ENCODE measurements at places on chromosomes 5 and 9.
A peak's percentile ranks its signal among the peaks of the same experiment; 100 is the strongest.

- no peak for DNase-seq
Measured at GRCh38 chr9:631596-631995, 209.9 kb upstream of the DMRT1 start.

DNA sequence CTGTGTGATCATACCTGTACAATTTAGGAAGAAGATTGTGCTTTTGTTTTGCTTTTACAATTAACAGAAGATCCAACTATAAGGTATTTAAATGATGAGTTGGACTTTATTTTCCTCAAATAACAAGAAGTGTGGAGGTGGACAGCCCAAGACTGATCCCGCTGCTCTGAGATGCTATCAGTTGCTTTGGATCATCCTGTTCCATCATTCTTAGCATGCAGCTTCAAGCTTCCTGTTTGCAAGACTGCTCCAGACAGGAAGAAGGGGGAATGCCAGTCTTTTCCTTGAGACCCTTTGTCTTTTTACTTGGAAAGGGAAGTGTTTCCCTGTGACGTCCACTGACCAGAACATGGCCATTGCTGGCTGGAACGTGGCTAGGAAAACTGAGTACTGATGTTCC lies 250.8 kb downstream of the ZSWIM6 start:
- no peak for DNase-seq

DNA sequence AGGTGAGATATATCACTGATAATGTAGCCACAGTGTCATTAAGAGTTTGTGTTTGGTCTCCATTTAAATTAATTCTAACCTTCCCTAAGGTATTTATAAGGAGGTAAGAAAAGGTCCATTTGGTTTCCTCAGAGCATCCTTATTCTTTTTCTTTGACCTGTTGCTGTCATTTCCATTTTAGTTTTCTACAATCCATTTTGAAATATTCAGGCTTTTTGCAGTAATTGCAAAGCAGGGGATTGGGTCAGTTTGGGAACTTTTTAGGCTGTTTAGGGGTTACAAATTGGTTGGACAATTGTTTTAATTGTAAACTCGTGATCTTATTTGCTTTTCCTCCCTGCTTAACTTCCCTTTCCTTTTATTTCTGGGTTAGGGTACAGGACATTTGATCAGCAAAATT lies 42.6 kb upstream of the PDZD2 start:
- DNase-seq, result no peak

DNA sequence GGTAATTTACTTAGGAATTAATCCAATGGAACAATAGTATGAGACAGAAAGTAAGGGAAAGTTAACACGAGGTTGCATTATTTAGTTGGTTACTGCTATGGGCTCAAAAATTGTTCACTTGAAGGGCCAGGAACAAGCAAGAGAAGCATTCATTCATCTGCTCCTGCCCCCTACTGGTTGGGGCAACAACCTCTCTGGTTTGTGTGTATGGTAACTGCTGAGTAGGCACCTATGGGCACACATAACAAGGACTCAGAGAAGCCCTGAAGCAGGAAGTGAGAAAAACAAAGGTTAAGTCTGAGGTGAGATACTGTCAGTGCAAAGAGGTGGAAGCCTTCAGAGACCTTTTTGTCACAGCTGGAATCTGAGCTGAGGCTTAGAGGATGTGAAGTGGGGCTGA lies 34.4 kb upstream of the RANBP6 start:
- DNase-seq, result no peak

DNA sequence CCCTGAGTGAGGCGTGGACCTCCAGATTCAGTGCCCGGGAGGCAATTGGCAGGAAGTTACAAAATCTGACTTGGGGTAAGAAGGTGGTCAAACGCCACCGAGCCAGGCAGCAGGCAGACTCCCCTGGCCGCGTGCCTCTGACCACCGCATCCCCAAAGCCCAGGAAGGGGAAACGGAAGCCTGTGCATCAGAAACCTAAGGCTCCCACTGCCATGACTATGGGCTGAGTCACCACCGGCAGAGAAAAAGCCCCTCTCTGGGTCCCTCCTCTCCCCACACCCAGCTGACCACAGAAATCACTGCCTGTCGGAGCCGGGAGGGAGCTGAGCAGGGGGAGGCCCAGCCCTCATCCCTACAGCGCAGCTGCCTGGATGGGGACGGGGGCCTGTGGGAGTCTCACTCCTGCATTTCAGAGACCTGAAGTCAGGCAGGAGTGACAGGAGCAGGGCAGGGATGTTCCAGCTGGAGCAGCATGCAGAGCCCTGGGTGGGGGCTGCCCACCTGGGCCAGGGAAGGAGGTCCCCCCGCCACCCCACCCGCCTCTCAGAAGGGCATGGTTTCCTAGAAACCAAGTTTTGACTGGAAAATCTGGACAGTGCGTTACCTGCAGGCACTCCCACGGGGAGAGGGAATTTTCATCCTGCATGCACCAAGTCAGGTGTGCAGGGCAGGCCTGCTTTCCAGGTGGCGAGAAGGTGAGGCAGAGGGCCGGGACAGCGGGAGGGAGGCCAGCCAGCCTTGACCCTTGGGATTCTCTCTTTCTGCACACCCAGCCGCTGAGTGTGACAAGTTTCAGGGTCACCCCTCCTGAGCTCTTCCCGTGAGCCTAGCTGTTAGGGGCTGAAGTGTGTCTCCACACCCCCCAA lies 68.2 kb downstream of the LRSAM1 start:
- peak; percentile 85 for DNase-seq

DNA sequence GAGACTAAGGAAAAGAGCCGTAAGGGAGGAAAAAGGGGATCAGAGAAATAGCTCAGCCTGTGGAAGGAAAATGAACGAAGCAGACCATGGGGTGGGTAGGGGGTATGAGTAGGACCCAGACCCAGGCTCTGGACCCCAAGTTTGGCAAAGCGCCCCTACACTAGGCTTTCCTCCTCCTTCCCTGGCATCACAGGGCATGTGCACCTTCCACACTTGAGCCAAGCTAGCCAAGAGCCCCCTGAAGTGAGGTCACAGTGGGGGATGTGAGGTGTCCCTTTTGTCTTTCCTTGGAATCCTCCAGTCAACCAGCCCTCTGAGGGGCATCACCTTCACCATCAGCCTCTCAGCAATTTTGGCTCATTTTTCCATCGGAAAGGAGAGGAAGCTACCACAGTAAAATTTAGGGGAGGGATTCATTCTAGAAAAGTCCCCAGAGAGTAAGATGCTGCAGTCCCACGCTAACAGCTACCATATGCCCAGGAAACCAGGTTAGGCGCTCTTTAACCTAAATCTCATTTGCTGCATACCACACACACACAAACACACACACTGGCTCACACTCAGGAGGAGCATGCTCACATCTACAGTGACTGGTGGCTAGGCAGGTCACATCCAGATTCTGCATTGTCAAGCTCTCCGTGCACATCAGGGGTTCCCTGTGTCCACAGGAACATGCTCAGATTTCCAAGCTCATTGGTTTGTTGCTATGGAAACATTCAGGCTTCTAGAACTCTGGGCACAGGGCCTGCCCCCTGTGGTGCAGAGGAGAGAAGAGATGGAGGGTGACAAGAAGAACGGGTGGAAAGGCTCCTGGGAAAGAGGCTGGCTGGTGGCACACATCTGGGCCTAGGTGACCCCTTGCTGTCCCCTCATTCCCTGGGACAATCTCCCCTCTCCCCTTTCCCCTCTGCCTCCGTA lies 9.9 kb downstream of the REEP2 start:
- no peak for DNase-seq

DNA sequence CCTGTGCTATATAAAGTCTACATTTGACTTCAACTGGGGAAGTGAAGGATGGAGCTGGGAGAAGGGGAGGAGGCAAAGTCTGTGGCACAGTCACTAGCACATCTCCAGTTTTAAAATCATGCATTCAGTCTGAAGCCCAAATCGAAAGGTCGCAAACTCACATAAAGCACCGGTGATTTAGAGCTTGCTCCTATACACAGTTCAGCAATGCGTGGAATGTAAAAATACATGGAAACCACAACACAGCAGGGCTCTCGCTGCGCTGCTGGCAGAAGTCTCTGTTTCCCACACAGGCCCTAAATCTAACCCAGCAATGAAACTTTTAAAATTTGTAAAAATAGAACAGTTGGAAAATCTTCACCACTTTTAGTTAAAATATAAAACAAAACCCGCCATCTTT lies 68.2 kb downstream of the EBF1 start:
- DNase-seq, result no peak
